ENCODE measurements at places on chromosomes 4 and X. TPM values are rescaled to one million over a fixed set of nuclear protein-coding genes. Genes with fewer than 3 reads are reported as not detected.

Gene AFM
- total RNA-seq: not detected

GRCh38 chrX:65420154-65420553 is 114.4 kb downstream of the LAS1L start:
- no peak for DNase-seq

Gene KIF4A
- 10.7 TPM for total RNA-seq

GRCh38 chrX:150547375-150548115 is 20.9 kb upstream of the MTM1 start:
- peak; percentile 65 for DNase-seq

DNA sequence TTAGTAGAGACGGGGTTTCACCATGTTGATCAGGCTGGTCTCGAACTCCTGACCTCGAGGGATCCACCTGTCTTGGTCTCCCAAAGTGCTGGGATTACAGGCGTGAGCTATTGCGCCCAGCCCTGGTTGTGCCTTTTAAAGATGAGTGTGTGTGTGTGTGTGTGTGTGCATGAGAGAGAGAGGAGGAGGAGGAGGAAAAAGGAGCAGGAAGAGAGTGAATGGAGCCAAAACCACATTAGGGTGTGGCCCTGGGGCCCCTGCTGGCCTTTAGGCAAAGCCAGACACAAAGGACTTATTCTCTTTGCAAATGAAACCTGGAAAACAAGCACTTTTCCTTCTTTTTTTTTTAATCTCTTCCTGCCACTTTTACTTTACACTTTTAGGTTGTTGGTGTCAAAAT is 48.2 kb upstream of the KLF3 start:
- no peak for DNase-seq

- no peak for DNase-seq
Observed at GRCh38 chr4:176357359-176358082, 37.8 kb downstream of the SPCS3 start.

DNA sequence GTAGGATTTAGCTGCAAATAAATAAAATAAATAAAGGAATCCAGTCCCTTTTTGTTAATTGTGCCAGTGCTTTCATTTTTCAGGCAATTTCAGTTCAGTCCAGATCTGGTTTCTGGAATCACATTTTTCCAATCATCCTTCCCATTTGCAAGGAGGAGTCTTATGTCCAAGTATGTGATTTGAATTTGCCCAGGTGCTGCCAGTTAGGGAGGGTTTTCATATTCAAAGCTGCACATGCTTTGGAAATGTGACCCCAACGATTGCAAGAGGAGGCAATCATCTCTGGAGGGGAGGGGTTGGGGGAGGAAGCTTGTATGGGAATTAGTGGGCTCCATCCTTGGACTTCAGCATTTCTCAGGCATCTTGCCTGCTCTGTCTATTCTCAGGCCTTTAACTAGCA is 4.4 kb downstream of the PLAC1 start:
- no peak for DNase-seq
